KG1 (cell line): ENCODE measurements at places on chromosomes 1 and 21.

- DNase-seq, result no peak
These were observed 84.5 kb downstream of the POU2F1 start for GRCh38 chr1:167305059-167305705.

- no peak for DNase-seq
These were observed 155.2 kb downstream of the DMRTA2 start for GRCh38 chr1:50268049-50268448.

DNA sequence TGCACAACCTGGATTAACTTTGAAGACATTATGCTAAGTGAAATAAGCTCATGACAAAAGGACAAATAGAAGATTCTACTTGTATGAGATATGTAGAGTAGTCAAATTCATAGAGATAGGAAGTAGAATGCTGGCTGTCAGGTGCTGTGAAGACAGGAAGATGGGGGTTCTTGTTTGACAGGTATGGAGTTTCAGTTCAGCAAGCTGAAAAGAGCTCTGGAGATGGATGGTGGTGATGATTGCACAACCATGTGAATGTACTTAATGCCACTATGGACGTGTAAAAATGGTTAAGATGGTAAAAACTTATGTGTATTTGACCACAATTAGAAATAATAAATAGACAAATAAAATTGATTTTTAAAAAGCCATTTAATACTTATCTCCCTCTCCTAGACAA lies 169.8 kb upstream of the DUSP10 start:
- no peak for DNase-seq

- no peak for DNase-seq
These were observed 43.3 kb downstream of the BACE2 start for GRCh38 chr21:41211060-41211805.

DNA sequence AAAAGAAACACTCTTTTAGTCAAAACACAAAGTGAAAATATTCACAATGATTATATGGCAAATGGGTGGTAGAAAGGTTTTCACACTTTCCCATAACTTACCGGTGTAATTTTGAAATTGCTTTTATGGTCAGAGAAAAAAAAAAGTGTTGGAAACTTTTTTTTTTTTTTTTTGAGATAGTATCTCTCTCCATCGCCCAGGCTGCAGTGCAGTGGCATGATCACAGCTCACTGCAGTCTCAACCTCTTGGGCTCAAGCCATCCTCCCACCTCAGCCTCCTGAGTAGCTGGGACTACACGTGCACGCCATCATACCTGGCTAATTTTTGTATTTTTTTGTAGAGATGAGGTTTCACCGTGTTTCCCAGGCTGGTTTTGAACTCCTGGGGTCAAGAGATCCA lies 3.3 kb downstream of the IFNGR2 start:
- DNase-seq, result no peak

- DNase-seq, result no peak
These were observed 49.8 kb downstream of the EPHB2 start for GRCh38 chr1:22760455-22760854.

DNA sequence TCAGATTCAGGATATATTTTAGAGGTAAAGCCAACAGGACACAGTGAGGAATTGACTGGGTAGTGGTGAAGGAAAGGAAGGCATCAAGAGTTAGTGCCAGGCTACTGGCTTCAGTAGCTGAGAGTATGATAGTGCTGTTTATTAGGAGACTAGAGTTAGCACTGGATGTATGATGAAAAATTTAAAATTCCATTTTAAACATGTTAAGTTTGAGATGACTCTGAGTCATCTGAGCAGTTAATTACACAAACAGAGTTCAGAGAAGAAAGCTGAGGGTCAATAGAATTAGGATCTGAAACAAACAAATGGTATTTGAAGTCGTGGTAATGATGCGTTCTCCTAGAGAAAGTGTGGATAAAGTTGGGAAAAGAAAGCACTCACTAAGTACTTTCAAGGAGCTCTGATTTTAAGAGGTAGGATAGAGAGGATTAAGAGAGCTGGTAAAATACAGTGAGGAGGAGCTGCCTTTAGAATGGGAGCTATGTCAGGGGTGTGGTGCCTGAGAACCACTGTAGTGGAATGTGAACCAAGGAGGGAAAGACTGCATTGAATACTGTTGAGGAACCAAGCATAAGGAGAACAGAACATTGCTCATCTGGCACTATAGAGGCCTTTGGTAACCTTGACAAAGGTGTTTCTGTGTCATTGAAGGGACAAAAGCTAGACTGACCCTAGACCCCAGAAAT lies 21.7 kb upstream of the SHCBP1L start:
- no peak for DNase-seq

- DNase-seq, result no peak
These were observed 4.7 kb downstream of the LDLRAD2 start for GRCh38 chr1:21816602-21817302.

DNA sequence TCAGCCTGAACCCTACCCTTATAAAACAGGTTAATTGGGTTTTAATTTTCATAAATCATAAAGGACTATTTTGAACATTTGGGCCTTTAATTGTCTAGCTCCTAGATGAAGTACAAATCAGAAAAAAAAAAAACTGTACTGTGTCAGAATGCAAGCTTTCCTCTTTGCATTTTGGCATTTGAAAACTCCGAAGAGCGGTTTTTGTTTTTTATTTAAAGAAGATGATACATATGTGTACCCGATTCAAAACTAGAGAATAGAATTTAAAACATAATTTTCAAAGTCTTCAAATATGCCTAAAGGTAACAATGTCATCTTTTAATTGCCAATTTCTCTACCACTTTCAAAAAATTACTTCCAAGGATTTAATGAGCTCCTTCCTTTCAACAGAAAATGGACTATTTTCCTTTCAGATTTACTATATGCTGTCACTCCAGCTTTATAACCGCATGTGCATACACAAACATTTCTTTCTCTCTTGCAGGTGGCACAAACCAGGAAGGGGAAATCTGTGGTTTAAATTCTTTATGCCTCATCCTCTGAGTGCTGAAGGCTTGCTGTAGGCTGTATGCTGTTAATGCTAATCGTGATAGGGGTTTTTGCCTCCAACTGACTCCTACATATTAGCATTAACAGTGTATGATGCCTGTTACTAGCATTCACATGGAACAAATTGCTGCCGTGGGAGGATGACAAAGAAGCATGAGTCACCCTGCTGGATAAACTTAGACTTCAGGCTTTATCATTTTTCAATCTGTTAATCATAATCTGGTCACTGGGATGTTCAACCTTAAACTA lies 33.7 kb downstream of the MRPL39 start:
- DNase-seq, result no peak

GRCh38 chr1:1079408-1080121 lies 5.5 kb upstream of the RNF223 start:
- DNase-seq, result no peak

DNA sequence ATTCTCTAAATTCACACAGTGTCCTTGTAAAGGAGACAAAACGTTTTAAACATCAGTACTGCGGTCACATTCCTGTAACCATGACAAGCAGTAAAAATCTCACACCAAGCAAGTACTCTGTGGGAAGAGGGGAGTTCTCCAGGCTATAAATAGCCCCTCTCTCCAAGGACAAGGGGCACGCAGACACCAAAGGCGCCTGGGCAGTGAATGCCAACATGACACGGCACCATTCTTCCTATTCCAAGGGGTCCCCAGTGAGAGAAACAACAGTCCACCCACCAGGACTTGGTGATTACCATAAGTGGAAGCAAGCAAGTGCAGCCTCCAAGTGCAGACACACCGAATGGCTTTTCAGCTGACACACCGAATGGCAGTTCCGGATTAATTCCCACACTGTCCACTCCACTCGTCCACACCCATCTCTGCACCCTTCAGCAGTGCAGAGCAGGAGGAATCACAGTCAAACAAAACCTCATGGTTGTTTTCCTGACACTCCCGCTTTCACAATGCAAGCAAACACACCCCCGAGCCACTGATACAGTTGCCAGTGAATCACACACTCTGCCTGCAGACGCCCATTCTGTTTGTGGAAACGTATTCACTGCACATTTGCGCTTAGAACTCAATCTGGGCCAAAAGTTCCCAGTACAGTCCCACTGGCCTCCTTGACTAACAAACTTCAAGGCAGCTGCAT lies 1.8 kb downstream of the PTTG1IP start:
- no peak for DNase-seq

DNA sequence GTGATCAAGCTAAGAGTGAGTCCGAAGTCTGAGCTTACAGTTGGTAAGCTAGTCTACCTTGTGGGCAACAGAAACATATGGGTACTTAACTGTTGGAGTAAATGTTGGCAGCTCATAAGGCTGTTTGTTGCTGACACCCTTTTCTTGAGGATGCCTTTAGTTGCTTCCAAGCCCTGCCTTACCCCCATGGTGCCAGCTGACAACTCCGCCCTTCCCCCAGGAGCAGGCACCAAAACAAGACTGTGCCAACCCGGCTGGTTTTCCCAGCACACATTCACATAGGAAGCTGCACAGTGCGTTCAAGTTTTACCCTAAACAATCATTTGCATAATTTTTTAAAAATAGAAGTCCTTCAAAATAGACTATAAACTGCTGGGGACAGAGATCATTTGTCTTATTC lies 150.2 kb upstream of the LMO4 start:
- no peak for DNase-seq

- DNase-seq, result no peak
These were observed 13.3 kb downstream of the SLC66A1 start for GRCh38 chr1:19325368-19325957.

GRCh38 chr1:81327743-81328142 lies 473.0 kb upstream of the ADGRL2 start:
- DNase-seq, result no peak

DNA sequence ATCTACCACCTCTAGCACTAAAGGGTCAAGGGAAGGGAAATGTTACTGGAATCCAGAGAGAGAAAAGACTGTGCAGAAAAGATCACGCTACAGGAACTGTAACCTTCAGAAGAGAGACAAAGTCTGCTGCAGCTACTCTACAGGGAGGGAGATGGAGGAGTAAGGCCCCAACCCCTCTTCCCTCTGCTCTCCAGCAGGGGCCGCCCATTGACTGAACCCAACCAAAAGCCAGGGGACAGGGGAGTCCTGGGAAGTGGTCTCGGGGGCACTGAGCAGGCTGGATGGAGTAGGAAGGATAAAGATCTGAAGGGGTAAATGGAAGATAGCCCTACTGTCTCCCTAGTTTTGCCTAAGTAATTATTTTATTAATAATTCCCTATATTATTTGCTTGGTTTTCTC lies 72.8 kb upstream of the NR5A2 start:
- no peak for DNase-seq

DNA sequence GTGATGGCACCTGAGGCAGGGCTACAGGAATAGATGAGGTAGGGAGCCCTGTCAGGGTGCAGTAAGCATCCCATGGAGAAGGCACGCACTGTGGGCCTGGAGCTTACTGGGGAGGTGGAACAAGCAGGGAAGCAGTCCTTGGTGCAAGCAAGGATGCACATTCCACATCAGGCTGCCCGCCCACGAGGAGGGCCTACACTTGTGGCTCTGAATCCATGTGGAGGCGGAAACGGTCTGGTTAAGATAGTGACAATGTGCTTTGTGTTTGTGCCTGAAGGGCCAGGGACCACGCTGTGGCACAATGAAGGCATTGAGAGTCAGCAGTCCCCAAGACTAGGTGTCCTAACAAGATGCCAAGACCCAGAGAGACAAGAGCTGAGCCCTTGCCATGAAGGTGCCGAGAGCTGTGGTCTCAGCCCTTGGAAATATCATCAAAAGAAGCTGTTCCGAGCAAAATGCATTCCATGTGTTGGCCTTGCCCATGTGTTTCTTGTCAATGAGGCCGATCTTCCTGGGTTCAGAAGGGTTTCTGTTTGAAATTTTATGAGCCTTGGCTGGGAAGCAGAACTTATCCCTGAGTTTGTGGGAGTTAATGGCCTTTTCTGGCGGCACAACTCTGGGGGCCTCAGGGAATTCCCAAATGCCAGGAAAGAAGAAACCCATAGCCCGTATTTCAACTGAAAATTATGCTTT lies 111.9 kb downstream of the NGF start:
- DNase-seq, result no peak

DNA sequence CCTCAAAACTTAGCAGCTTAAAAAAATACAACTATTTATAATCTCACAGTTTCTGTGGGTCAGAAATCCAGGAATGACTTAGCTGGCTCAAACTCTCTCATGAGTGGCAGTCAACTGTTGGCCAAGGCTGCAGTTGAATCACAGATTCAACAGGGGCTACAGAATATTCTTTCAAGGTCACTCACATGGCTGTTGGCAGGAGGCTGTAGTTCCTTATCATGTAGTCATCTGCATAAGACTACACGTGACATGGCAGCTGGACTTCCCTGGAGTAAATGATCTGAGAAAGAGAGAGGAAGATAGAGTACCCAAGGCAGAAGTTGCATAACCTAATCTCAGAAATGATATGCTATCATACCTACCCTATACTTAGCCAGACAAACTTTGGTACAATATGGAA lies 75.2 kb upstream of the TSPAN2 start:
- no peak for DNase-seq

- DNase-seq, result no peak
These were observed 38.4 kb upstream of the CDC42BPA start for GRCh38 chr1:227356620-227357146.

DNA sequence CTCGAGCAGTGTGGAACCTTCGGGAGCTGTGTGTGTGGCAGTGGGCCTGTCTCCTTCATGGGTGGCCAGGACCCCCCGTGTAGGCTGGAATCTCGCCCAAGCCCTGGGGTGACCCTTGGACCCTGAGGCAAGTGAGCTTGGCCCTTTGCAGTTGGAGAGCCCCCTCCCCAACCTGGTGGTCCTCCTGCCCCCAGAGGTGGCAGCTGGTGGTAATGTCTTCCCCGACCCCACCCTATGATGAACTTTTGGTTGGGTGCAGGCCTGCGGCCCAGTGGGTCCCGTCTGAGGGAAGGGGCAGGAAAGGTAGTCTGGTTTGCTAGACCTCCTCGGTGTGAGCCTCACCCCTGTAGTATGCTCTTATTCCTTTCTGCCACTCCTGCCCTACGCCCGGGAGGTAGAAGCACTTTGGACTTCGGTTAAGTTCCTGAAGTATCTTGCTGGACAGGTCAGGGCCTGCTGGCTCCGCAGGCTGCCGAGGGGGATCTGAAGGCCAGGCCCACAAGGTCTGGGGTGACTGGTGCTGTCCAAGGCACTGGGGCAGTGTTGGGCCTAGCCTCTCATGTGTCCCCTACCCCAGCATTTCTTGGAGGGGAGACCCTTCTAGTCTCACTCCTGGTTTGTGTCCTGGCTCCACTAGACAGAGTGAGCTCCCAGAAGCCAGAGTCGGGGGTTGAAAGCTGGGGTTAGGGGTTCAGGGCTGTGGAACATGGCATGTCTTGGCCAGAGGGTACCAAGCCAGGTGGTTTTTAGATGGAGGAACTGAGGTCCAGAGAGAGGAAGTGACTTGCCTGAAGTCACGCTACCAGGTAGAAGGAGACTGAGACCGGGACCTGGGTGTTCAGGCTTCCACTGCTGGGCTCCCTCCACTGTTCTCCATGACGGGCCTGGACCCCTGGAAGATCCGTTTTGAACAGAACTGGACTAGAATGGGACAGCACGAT lies 1.8 kb downstream of the ZNF362 start:
- no peak for DNase-seq

- no peak for DNase-seq
These were observed 1152.0 kb upstream of the B3GALT2 start for GRCh38 chr1:194338241-194338948.
